ENCODE measurements at places on chromosomes 2 and 18.

GRCh38 chr18:1559563-1559962 is 654.9 kb downstream of the ADCYAP1 start:
- DNase-seq: no peak

GRCh38 chr18:22694954-22695353 is 238.2 kb upstream of the RBBP8 start:
- DNase-seq: no peak

DNA sequence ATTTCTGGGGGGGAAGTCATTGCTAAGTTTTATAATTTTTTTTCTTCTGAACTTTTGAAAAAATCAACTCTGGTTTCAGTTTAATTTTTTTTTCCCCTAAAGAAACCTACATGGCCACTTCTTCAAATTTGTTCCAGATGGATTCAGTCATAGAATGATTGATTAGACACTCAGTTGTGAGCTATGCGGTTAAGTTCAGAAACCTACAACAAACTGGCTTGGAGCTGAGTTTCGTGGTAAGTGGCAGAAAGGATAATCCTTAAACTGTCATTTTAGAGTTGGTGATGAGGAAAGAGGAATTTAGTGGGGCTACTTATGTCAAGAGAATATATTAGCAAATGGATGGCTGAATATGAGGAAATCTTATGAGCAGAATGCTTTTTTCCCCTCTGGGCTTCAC is 23.7 kb downstream of the EFEMP1 start:
- DNase-seq: no peak

DNA sequence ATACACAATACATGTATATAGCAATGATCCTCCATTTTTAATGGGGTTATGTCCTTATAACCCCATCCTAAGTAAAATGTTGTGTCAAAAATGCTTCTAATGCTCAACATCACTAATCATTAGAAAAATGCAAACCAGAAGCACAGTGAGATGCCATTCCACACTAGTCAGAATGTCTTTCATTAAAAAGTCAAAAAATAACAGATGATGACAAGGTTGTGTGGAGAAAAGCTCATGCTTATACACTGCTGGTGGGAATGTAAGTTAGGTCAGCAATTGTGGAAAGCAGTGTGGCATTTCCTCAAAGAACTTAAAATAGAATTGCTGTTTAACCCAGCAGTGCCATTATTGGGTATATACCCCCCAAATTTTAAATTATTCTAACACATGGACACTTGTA is 654.9 kb upstream of the CNTNAP5 start:
- no peak for DNase-seq

- peak; percentile 15 for DNase-seq
These were observed 53.7 kb upstream of the PARD3B start for GRCh38 chr2:204491528-204491927.

GRCh38 chr2:62923242-62923641 is 127.4 kb upstream of the OTX1 start:
- no peak for DNase-seq

All from NCI-H2171 (cell line).